ENCODE measurements at places on chromosomes 7 and 10.
A peak's percentile ranks its signal among the peaks of the same experiment; 100 is the strongest.

DNA sequence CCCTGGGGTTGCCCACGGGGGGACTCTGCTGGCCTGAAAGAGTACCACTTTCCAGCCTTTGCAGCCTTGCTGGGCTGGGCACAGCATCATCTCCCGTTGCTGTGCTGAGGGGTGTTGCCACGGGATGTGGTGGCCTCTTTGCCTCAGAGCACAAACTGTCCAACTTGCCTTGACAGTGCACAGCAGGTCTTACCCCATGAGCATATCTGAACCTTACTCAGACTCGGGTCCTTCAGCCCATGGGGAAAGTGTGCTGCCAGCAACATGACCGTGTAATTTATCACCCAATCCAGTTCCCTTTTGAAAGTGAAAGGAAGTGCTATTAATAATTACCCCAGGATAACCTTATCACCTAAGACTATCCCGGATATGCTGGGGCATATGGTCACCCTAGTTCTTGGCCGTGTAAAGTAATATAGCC lies 46.8 kb downstream of the TBXAS1 start:
- DNase-seq = no peak

GRCh38 chr10:53127686-53128085 lies 355.1 kb upstream of the MBL2 start:
- no peak for DNase-seq

- DNase-seq = no peak
These were observed 119.7 kb upstream of the PPP2R2D start for GRCh38 chr10:131781076-131781475.

DNA sequence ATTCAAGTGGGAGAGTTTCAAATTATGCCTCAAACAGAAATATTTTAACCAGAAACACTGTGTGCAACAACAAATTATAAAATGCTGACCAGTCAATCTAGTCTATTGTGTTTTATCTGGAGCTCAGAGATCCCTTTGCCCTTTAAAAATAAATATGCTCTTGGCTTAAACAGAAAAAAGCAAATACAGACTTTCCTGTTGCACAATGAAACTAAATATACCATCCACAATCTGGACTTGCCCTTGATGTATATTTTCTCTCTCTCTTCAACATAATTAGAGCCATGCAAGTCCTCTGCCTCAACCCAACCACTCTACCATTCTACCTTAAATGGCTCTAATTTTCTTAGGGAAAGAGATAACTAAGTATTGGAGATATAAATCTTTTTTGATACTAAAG lies 34.9 kb downstream of the ASAH2 start:
- no peak for DNase-seq

DNA sequence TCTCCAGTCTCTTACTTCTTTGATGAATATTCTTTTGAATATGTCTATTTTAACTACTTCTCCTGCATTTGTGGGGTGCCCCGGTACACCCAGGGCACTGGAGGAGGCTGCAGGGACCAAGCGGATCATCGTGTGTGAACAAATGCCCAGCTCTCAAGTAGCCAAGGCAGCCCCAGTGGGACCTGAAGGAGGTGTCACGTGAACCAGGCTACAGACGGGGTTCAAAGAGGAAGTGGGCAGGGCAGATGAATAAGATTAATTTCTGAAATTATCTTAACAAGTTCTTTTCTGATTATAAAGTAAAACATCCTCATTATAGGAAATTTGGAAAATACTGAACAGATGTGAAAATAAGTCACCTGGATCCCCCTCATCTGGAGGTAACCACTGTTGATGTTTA lies 78.4 kb upstream of the DUSP5 start:
- no peak for DNase-seq

- no peak for DNase-seq
These were observed 38.8 kb downstream of the SND1 start for GRCh38 chr7:127690806-127691205.

- peak; percentile 79 for DNase-seq
These were observed at the start of gene SKIDA1 for GRCh38 chr10:21525367-21526187. Gene SKIDA1, minus strand, starts transcription at chr10:21525682. Its CDS starts 7,860 bp downstream, at chr10:21517822.

DNA sequence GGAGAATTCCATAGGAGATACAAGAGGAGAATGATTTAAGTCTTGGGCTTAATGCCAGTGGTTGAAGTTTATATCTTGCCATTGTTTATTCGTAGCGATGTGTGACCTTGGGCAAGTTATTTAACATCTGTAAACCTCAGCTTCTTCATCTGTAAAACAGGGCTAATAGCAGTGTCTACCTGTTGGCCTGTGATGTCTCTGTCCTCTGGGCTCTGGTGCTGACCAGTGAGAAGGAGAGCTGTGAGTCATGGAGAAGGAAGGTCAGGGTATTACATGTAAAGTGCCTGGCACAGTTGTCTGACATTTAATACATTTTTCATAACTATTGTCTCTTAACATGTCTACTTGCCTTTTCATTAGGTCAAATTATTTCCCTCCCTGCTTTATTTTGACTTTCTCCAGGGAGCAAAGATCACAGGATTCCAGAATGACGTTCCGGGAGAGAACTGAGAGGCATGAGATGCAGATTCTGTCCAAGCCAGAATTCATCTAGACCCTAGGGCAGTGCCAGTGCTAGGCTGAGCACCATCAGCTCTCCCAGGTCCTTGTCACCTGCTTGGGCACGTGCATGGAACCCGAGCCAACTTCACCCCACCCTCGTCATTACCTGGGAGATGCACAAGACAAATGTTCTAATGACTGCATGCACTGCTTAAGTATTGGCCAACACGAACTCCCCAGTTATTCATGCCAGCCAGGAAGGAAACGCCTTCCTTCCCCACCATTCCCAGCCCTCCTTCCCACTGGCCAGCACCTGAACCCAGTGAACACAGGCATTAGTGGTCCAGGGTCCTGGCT lies 187.9 kb downstream of the DPY19L1 start:
- DNase-seq = no peak

All from NAMALWA (cell line).